ENCODE measurements at places on chromosomes 5 and 9.

DNA sequence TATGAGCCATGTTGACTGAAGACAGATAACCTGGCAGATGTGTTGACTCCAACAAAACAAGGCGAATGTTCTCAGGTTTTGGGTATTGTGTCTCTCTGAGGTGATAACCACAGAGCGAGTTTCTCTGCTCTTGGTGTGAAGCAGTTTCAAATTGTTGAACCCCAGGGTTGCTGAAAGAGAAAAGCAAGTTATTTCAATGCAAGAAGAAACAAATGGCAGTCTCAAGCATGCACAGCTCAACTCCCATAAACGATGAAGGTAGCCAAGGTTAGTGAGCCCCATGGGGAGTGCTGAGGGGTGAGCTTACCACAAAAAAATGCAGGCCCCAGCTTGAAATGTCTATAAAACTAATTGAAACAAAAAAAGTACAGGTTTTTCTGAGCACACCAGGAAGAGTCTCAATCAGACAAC is 220.8 kb upstream of the DAPK1 start:
- peak; percentile 92 for DNase-seq

DNA sequence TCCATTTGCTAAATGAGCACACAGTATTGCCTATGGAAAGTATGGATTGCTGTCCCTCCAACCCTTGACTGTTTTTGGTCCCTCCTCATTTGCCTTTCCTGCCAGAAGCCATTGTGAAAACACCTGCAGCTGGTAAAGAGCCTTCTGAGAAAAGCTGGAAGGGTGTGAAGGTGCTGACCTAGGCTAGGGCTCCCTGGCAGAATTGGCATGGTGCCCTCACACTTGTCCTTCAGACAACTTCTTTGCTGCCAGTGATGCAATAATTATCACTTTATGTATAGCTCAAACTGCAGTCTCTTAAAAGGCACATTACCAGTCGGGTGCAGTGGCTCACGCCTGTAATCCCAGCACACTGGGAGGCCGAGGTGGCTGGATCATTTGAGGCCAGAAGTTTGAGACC is 4.2 kb downstream of the TXNDC15 start:
- no peak for DNase-seq

DNA sequence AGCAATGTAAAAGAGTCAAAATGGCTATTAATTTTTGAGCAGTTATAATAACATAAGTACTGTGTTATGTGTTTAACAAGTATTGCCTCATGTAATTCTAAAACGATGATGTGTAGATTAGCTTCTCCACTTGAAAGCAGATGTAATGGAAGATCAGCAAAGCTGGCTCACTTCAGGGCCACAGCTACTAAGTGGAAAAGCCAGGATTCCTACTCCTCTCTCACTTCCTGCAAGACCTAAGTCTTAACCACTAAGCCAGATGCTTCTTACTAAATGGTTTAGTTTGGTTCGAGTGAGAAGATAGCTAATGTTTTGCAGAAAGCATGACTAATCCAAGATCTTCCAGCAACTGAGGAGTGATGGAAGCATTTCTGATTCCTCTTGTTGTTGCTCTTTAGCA is 15.7 kb upstream of the TNC start:
- peak; percentile 96 for DNase-seq

DNA sequence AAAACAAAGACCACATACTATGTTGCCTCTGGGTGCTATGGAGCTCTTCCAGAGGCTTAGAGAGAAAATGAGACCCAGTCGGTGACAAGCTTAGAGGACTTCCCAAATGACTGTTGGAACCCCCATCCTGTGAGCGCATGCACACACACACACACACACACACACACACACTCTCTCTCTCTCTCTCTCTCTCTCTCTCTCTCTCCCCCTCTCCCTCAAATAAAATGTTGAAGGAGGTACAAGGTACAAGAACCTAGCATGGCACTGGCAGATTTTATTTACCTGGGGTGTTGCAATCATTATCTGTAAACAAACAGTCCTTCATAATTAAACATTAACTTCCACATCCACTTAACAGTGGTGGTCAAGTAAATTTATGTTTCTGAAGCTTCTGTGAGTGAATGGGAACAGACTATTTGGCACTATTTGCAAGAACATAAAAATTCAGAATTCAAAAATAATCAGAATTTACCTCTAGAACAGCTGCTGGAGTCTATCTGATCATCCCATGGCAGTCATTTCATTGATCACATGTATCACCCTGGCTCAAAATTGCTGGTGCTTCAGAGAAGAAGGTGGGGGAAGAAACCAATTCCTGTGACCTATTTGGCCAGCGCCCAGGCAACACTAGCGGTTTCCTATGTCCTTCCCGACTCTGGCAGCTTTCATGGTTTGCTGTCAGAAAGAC is 24.9 kb downstream of the TRPM3 start:
- no peak for DNase-seq

DNA sequence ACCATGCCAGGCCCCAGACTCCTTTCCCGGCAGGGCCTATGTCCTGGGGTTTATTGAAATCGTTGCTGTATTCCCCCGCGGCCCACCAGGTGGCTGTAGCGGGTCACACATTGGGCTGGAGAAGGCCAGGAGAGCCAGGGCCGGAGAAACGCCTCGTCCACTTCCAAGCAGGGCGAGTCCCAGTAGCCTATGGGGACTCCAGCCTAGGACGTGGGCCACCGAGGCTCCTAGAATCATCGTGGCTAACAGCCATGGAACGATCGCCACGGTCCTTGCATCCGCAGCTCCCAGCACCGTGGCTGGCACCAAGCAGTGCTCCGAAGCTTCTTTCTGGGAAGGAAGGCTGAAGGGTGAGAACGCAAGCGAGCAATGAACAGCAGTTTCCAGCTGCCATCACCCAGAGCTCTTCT is 87.7 kb downstream of the ENTREP1 start:
- peak; percentile 57 for DNase-seq

GRCh38 chr5:140148508-140148907 is 22.8 kb downstream of the IGIP start:
- peak; percentile 11 for DNase-seq

- DNase-seq, result peak; percentile 76
Measured at GRCh38 chr5:172958331-172959046, 735 bp upstream of the RPL26L1 start.

DNA sequence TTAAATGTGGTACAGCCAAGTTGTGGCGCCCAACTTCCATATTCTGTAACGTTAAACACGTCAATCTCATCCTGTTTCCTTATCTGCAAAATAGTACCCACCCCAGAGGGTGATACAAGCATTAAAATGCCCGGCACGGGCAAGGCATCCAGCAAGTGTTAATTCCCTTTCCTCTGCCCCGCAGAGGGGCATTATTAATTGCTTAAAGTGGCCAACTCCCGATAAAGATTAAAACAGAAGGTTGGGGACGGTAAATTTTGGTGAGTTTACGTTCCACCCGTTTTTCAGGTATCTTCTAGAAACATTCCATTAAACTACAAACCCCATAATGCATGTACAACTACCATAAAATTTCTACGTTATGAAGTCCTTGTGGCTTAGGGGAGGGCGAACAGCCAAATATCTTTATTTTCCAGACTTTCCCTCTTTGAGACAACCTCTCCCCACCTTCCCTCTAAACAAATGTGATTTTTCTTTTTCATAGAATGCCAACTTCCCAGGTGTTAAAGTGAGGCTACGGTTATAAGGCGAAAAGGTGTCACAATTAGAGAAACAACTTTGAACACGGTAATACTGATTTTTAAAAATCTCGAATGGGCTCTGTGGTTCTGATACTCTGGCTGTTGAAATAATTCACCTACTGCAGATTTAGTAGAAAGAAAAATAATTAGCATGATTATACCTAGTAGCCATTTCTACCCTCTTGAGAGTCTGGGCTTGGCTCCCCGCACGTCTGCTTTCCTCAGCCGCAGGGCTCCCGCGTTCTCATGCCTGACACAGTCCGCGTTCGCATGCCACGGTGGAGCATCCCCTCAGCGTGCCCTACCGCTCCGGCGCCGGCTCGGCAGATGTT is 1.2 kb upstream of the GPBP1 start:
- DNase-seq, result peak; percentile 17

- DNase-seq, result no peak
Measured at GRCh38 chr9:7192266-7192665, 434.5 kb downstream of the KDM4C start.

- DNase-seq, result no peak
Measured at GRCh38 chr5:1634337-1634661, 110.5 kb upstream of the LPCAT1 start.

GRCh38 chr5:68252673-68253623 is 37.4 kb downstream of the PIK3R1 start:
- DNase-seq, result peak; percentile 71

DNA sequence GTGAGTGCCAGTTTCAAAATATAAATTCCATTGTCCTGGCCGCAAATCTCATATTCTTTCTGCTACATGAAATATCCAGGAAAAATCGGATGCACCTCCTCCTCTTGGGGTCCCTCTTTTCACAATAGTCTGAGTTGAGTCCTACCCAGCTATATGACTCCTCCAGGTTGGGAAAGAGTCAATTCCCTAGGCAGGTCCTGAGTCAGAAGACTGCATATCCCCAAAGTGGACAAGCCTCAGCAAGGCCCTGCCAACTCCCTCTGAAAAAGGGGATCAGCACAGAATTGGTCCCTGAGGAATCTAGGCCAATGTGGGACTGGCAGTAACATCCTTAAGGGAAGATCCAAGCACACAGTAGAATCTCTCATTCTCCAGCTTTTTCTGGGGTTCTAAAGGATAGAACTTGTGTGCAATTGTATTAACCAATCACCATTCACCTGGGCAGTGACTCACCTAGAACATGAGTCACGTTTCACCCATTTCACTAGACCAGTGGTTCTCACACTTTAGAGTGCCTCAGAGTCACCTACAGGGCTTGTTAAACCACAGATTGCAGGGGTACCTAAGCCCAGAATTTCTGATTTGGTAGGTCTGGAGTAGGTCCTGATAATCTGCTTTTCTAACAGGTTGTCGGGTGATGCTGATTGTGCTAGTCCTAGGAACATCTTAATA is 44.7 kb upstream of the TMEM215 start:
- DNase-seq, result peak; percentile 31

DNA sequence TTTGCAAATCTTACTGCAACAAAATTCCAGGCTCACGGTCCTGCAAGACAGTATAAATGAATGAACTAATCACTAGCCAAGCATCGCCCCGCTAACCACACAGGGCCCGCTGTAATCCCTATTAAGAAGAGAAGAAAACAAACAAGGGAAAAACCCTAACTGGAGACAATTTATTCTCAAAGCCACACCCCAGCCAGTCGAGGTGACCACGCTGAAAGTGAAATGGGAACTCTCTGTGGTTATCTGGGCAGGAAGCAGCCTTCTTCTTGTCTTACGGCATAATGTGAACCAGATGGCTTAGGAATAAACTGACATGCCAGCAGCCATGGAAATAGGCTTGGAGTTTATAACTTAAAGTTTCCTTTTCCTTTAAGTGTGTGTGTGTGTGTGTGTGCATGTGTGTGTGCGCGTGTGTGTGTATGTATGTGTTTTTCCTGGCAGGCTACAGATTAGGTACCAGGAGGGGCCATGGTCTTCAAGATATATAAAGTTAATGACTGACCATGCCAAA is 120.2 kb downstream of the SEMA6A start:
- DNase-seq, result peak; percentile 94

DNA sequence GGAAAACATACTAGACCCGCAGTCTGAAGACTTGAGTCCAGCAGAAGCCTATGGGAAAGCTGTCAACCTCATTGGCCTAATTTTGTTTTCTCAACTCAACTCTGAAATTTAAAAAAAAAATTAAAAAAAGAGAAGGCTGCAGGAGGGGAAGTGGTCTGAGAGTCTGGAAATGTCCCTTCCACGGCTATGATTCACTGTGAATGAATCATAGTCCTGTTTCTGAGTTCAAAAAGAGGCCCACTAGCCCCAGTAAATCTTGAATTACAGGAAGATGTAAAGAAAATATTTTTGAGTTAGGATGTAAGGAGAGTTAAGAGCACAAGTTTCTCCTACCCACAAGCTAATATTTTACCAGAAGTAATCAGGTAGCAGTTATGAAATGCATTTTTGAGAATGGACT is 565.5 kb upstream of the DMAC1 start:
- DNase-seq, result peak; percentile 87

All from fibroblast of skin of right biceps (primary cell).